ENCODE measurements at places on chromosomes 2 and 18. TPM values are rescaled to one million over a fixed set of nuclear protein-coding genes. Genes with fewer than 3 reads are reported as not detected.

ERCC3 gene
- total RNA-seq: 33.3 TPM

TMEM87B gene
- total RNA-seq: 32.0 TPM

TBR1 gene
- not detected for total RNA-seq

TXNDC2 gene
- not detected for total RNA-seq

ARID5A gene
- 4.1 TPM for total RNA-seq

CFAP221 gene
- not detected for total RNA-seq

MAB21L4 gene
- total RNA-seq: 3.4 TPM

ADAM23 gene
- total RNA-seq: 0.24 TPM

PPP4R3B gene
- 48.4 TPM for total RNA-seq

NEU4 gene
- not detected for total RNA-seq

NCKAP5 gene
- total RNA-seq: 0.43 TPM

CXCR4 gene
- not detected for total RNA-seq

EN1 gene
- total RNA-seq: not detected

FAM161A gene
- total RNA-seq: 1.7 TPM

WDR54 gene
- 34.1 TPM for total RNA-seq

LCT gene
- total RNA-seq: not detected

DPP4 gene
- total RNA-seq: 1.3 TPM

GCG gene
- total RNA-seq: not detected

LOXHD1 gene
- not detected for total RNA-seq

GPR45 gene
- total RNA-seq: not detected

ARHGAP28 gene
- total RNA-seq: 0.21 TPM

LYPD6B gene
- 4.6 TPM for total RNA-seq

TTC31 gene
- 8.0 TPM for total RNA-seq

DSG1 gene
- 0.72 TPM for total RNA-seq

SF3B6 gene
- 212 TPM for total RNA-seq

ORC2 gene
- total RNA-seq: 17.7 TPM

SERPINB11 gene
- not detected for total RNA-seq

ITGA6 gene
- 471 TPM for total RNA-seq

Measured in tracheal epithelial cell (primary cell).